ENCODE measurements at places on chromosomes 5 and 9. TPM values are rescaled to one million over a fixed set of nuclear protein-coding genes. Genes with fewer than 3 reads are reported as not detected.

GRCh38 chr5:124706051-124706450, 40.4 kb downstream of the ZNF608 start:
- DNase-seq = no peak

- no peak for DNase-seq
Measured at GRCh38 chr9:104988539-104988938, 60.6 kb upstream of the ABCA1 start.

Gene ZNF883
- 1.8 TPM for total RNA-seq

Gene FOXI1
- total RNA-seq = not detected

DNA sequence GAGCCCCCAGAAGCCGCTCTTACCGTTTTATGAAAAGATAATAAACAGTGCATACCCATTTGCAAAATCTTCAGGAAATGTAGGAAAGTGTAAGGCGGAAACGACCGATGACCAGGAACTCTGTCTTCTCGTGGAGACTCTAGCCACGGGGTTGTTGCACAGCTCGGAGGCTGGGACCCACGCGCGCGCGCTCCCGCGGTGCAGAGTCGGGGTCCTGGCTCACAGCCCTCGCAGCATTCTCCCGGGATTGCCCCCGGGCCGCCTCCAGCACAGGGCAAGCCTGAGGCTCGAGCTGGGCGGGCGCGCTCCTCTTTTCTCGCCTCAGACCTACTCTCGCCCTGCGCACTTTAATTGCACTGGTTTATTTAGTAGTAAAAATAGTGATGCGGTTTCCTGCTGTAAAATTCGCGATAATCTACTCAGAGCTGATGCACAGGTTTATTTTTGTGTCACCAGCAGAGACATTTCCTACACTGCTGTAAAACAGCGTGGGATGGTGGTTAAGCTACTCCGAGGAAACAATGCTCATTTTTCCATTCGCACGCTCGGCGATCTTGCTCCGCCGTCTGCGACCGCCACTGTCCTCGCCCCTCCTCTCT, 15.5 kb downstream of the TRIM7 start:
- peak; percentile 31 for DNase-seq

DNA sequence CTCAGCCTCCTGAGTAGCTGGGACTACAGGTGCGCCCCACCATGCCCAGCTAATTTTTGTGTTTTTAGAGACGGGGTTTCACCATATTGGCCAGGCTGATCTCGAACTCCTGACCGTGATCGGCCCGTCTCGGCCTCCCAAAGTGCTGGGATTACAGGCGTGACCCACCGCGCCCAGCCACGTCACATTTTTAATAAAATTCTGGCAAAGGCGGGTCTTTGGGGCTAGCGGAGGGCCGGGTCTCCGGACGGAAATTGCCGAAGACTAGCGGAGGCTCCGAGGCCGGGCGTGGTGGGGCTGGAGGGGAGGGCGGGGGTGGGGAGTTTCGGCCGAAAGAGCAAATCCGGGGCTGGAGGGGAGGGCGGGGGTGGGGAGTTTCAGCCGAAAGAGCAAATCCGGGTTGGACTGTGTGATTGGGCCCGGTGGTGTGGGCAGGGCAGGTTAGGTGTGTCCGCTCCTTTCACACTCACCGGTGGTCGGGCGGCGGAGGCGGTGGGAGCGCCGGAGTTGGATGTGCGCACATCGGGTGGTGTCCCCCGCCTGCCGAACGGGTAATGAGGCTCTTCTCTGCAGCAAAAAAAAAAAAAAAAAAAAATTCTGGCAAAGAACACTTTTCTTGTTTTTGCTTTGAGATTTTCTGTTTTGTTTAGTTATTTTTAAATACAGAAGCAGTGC, 27.1 kb downstream of the RUFY1 start:
- no peak for DNase-seq
